CD4-positive, alpha-beta T cell treated with Interleukin-17A for 4 hours (primary cell): ENCODE measurements at places on chromosomes 5 and 9.

DNA sequence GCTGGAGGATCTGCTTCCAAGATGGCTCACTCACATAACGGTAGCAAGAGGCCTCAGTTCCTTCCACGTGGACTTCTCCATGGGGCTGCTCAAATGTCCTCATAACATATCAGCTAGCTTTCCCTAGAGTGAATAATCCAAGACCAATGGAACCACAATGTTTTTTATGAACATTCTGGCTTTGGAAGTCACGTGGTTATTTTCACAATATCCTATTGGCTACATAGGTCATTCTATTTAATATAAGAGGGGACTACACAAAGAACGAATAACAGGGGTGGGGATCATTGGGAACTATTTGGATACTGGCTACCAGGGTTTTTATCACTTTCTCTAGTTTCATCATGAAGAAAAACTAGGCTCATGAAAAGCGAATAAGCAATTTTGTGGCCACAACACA is 81.4 kb downstream of the ZNF622 start:
- DNase-seq, result no peak

DNA sequence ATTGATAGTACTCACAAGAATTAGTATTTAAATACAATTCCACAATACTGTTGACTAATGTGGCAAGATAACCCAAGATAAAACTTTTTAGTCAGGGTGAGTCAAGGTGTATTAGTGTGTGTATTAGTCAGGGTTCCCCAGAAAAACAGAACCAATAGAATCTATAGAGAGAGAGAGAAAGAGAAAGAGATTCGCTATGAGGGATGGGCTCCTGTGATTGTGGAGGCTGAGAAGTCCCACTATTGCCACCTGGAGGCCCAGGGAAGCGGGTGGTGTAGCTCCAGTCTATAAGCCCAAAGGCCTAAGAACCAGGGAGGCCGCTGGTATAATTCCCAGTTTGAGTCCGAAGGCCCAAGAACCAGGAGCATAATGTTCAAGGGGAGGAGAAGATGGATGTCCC is 10.0 kb upstream of the SHISAL2B start:
- DNase-seq, result no peak

GRCh38 chr9:1722404-1722803 is 292.7 kb upstream of the SMARCA2 start:
- DNase-seq, result no peak

GRCh38 chr9:79210541-79211243 is 361.1 kb upstream of the TLE4 start:
- DNase-seq, result no peak

DNA sequence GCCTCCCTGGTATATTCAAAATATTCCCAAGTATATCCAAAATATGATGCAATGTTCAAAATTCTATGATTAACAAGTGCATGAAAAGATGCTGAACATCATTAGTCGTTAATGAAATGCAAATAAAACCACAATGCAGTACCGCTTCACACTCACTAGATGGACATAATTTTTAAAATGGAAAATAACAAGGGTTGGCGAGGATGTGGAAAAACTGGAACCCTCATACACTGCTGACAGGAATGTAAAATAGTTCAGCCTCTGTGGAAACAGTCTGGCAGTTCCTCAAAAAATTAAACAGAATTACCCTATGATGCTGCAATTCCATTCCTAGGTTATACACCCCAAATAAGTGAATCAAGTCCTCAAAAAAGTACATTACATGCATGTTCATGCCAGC is 36.1 kb upstream of the MYOT start:
- no peak for DNase-seq

- no peak for DNase-seq
Measured at GRCh38 chr9:90970608-90971007, 169.0 kb downstream of the SYK start.

- no peak for DNase-seq
Measured at GRCh38 chr9:11915699-11916098, 777.5 kb upstream of the TYRP1 start.

GRCh38 chr9:134359493-134360179 is 33.4 kb downstream of the RXRA start:
- DNase-seq, result no peak

GRCh38 chr5:21919414-21920022 is 933.6 kb downstream of the CDH12 start:
- DNase-seq, result no peak

DNA sequence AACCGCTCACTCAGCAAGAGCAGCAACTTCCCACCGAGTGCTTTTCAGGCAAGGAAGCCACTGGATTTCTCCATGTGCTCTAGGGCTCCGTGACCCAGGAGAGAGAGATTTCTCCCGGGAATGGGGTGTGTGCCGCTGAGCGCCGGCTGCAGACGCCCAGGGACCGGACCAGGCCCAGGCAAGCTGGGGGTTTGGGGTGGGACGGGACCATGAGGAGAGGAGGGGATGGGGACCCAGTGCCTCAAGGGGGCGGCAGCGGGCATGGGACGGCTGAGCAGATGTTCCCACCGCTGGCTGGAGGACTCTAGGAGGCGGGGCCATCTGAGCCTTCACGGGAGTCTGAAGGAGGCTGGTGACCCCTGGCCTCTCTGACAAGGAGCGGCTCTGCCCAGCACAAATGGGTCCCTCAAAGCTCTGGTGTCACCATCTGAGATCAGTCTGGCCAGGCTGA is 8.5 kb downstream of the LCN9 start:
- no peak for DNase-seq

DNA sequence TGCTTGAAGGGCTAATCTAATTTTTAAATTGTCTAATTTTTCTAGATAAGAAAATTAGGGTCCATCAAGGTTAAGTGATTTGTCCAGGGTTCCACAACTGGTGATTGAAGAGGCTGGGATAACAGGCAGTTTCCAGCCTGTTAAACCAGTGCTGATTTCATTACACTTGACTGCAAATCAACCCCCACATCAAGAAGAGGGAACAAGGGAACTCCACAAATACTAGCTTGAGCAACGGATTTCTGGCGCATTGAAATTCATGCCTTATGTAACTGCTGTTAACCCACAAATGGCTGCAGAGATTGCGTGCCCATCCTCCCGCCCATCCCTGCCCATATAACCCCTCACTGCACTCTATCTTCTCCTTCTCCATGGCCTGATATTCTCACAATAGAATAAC is 10.0 kb downstream of the PLPPR1 start:
- no peak for DNase-seq

GRCh38 chr5:128537221-128537999 is 635 bp downstream of the FBN2 start:
- DNase-seq, result no peak

GRCh38 chr9:135422341-135422944 is 57.1 kb upstream of the PPP1R26 start:
- no peak for DNase-seq

- no peak for DNase-seq
Measured at GRCh38 chr5:153658149-153658548, 167.7 kb downstream of the GRIA1 start.

DNA sequence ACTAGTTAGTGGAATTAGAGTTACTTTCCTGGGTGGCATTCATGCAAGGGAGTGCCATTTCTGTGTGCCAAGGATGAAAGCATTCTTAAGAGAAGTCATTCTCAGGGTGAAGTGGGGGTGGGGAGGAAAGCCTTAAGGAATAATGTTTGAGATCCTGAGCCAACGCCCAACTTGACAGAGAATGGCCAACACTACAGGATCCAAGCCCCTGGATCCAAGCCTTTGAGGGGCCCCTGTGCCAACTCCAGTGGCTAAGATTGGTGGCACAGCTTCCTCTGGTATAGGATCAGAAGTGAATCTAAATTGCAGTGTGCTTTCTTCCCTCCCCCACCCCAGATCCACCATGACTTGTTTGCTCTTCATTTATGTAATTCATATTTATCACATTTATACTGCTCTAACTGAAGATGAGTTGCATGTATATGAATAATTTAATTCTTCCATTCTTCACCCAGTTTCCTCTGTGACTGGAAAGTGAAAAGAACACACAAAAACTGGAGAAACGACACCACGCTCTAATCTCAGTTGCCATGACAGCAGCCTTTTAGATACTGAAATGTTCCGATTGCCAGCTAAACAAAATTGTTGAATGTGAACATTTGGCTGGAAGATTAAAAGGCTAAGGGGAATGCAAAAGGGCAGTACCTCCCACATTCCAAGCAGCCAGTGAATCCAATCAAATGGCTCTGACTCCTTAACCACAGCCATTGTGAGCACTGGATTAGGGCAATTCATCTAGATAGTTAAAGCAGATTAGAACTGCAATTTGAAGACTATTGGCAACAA is 4.5 kb downstream of the ZNF608 start:
- DNase-seq, result no peak

- no peak for DNase-seq
Measured at GRCh38 chr5:15014809-15015208, 143.2 kb upstream of the ANKH start.

- DNase-seq, result no peak
Measured at GRCh38 chr9:98432134-98432533, 176.7 kb upstream of the TBC1D2 start.

DNA sequence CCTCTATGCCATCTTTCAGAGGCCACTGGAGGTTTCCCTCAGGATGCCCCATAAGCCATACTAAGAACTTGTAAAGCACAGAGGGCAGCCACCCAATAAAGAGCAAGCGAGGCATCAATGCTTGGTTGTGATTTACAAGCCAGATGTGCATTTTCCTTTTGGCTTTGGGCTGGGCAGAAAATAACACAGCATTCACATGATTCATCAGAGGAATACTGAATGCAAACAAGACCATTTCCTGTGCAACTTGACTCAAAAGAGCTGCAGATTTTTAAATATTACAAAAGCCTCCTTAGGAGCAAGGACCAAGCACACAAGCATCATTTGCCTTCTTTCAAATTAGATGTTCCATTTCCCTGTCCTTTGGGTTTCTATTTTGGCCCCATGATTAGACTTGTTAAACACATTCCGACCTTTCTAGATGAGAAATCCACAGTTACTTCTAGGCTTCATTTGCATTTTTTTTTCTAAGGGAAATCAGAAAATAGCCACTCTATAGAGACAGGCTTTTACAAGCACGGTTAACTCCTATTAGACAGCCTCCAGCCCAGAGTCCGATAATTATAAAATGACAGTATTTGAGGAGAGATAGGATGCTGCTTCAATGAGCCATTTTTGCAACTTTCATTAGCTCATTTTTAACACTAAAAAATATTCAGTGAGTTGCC is 207.8 kb downstream of the SEMA5A start:
- DNase-seq, result no peak

- no peak for DNase-seq
Measured at GRCh38 chr9:29800821-29801220, 2227.5 kb upstream of the C9orf72 start.

- no peak for DNase-seq
Measured at GRCh38 chr9:95207403-95207802, 110.1 kb downstream of the FANCC start.

DNA sequence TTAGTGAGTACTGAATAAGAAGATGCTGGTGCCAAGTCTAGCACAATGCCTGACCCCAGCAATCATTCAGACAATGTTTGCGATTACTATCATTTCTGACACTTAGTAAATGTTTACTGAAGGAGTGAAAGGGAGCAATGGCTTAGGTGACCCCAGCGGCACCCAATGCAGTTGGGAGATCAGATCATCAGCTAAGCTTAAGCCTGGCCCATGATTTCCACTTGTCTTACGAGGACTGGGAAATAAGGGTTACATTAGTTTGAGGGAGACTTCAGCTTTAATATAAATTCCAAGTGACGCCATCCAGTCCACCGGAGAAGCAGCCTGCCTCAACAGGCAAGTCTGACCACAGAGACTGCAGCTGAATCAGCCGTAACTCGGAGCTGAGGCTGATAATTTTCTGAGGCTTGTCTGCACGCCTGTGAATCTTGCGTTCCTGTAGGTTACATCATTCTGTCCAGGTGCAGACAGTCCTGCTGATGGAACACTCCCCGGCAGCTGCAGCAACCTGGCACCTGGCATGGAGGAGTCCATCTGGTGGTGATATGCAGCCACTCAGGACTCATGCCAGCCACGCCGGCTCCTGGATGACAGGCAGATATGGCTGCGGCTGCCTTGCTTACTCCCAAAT is 34.9 kb upstream of the FGF1 start:
- no peak for DNase-seq

DNA sequence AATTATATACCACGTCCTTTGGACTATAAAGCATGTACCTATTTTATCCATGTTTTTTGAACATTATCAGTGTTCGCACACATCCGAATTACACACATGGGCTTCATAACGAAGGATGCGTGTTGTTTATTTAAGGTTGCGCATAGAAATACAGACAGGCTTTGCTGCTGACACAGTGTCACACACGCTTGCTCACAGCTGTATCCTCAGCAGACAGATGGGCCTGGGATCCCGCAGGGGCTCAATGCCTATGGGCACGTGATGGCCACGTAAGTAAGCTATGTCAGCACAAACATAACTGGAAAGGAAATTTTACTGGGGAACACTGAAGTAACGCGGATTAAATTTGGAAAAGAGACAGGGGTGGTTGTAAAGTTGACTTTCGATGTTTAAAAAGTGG is 76.6 kb downstream of the OTULIN start:
- no peak for DNase-seq

DNA sequence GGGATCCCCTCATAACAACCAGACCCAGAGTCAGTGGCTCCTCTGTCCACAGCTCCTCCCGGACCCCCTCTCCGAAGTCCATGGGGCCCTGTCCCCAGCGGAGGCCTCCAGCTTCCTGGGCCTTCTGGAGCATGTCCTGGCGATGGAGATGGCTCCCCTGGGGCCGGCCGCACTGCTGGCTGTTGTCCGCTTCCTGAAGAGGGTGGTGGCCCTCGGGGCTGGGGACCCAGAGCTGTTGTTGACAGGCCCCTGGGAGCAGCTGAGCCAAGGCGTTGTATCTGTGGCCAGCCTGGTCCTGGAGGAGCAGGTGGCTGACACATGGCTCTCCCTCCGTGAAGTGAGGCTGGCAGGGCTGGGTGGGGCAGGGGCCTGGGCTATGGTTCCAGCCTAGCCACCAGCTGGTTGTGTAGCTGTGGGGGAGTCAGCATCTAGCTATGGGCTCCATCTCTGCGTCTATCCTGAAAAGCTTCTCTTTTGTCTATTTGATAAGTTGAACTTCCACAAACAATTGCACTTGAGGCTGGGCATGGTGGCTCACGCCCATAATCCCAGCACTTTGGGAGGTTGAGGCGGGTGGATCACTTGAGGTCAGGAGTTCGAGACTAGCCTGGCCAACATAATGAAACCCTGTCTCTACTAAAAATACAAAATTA is 4.7 kb downstream of the ADGRD2 start:
- no peak for DNase-seq

- peak; percentile 86 for DNase-seq
Measured at GRCh38 chr5:892394-893136, at the start of the genes BRD9 and TRIP13. TSS of gene BRD9 (minus strand) at chr5:892801. CDS start at chr5:892657, 144 bp downstream. TSS of gene TRIP13 (plus strand) at chr5:892884. CDS start at chr5:892999, 115 bp downstream.

GRCh38 chr5:53942724-53943123 is 367.6 kb downstream of the ARL15 start:
- DNase-seq, result no peak

GRCh38 chr5:142531977-142532780 is 153.7 kb downstream of the FGF1 start:
- DNase-seq, result no peak

- peak; percentile 81 for DNase-seq
Measured at GRCh38 chr9:137029058-137029936, 1.3 kb upstream of the ABCA2 start.

GRCh38 chr9:68546596-68547390 is 6.1 kb upstream of the TMEM252 start:
- DNase-seq, result no peak

GRCh38 chr9:20271723-20272122 is 350.6 kb downstream of the MLLT3 start:
- no peak for DNase-seq

GRCh38 chr9:131727795-131728545 is 11.9 kb downstream of the RAPGEF1 start:
- DNase-seq, result no peak
